ENCODE measurements at places on chromosomes 12 and 14.

- DNase-seq = no peak
Observed at GRCh38 chr12:6928703-6929407, 1.1 kb downstream of the ATN1 start.

DNA sequence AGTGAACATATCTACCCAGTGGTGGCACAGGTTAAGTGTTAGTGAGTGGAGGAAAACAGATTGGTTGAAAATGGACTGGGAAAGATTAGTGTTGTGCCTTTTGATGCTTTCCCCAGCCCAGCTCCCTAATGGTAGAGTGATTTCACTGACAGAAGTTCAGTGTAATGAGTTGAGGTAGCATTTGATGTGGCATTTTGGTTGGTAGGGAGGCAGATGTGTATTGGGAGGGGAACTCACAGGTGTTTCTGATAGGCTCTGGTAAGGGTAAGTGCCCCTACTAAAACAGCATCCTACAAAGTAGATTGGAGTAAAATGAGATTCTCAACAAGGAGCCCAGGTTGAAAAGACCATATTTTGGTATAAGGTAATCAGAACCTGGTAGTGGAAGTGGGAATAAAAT is 4.2 kb downstream of the TBK1 start:
- no peak for DNase-seq

DNA sequence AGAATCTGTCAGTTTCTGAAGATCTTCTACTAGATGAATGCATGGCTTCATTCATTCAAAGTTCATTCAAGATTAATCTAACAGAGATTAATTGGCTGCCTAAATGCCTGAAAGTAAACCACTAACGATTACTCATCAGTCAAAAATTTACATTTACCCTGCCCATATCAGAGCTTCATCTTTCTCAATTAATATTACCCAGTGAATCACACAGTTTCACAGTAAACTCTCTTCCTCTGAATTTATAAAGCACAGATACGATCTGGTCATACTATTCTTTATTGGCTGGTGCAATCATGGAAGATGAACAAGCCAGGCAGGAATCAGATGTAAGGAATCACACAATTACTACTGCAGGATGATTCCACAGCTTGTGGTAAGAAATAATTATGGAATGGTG is 377.7 kb downstream of the SLC16A7 start:
- no peak for DNase-seq

DNA sequence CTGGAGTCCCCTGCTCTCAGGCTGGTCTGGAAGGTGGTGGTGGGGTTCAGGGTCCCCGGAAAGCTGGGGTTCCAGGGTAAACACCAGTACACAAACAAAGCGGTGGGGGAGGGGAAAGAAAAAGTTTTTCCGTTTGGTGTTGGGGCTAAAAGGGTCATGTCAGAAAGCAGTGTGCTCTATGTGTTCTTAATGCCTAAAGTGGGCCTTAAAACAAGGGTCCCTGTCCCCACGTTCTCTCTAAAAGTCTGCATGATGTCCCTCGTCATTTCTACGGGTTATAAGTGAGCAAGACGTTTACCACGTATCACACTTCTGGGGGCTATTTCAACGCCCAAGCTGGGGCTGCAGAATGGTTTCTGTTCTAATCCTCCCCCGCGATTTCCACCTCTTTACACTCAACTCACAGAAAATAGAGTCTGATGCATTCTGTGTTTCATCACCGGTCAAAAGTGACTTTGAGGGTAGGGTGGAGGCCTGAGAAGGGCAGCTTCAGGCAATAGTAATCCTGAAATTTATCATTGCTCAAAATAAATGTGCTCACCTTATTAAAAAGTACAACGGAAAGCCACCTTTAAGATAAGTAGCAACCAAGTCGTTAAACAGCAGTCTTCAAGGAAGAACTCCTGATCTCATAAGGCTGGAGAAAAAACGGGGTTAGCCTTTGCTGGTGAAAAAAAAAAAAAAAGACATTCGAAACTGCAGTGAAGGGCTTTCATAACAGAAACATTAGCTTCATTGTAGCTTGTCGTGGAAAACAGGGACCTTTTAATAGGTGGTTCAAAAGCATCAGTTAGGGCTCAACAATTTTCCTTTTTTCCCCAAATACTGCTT is 63.9 kb upstream of the PTGR2 start:
- DNase-seq = no peak

DNA sequence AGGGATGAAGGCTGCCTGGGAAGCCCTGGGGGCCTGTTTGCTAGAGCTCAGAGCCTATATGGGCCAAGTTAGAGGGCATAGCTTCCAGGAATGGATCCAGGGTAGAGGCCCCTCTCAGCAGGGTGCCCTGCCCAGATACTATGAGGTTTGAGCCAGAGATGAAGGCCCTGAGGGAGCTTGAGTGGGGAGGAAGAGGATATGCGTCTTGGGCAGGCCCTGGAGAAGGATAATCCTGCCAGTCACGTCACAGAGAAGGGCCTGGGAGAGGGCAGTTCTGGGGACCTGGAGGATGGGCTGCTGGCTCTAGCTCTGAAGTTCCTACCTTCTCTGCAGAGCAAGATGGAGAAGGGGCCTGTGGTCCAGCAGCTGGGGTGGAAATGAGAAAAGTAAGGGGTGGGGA is 5.9 kb upstream of the CACNB3 start:
- no peak for DNase-seq

DNA sequence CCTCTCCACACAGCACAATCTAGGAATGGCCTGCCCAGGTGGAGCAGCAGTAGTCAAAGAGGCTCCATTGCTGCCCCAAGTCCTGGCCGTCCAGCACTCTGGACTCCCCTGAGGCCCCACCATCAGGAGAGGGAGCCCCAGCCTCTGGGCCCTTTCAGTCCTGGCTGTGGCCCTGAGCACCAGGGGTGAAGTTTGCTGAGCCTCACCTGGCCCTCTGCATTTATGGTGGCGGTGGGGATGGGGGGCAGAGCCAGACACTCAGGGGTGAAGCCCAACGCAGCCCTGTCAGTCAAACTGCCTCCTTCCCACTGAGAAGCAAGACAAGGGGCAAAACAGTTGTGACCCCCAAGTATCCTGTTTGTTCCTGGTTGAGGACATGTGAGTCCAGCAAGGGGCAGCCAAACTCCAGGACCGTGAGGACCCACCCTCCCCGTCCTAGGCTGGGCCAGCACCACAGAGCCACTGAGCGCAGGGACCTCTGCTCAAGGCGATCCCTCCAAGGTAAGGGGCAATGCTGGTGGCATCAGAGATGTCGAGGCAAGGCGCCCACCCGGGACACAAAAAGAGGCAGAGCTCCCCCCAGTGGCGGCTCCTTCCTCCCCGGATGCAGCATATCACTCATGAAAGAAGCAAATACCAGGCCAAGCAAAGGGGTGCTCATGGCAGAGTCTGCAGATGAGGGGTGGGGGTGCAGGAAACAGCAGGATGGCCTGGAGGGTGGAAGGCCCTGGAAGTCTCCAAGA is 4.8 kb upstream of the AMN start:
- DNase-seq = peak; percentile 82

GRCh38 chr14:68576031-68576430 is 216.8 kb downstream of the ZFP36L1 start:
- no peak for DNase-seq

GRCh38 chr12:58681730-58682129 is 238.6 kb downstream of the LRIG3 start:
- no peak for DNase-seq

GRCh38 chr14:51681411-51681810 is 29.7 kb downstream of the FRMD6 start:
- no peak for DNase-seq

GRCh38 chr14:21106498-21107282 is 5.8 kb downstream of the TMEM253 start:
- DNase-seq = peak; percentile 87

DNA sequence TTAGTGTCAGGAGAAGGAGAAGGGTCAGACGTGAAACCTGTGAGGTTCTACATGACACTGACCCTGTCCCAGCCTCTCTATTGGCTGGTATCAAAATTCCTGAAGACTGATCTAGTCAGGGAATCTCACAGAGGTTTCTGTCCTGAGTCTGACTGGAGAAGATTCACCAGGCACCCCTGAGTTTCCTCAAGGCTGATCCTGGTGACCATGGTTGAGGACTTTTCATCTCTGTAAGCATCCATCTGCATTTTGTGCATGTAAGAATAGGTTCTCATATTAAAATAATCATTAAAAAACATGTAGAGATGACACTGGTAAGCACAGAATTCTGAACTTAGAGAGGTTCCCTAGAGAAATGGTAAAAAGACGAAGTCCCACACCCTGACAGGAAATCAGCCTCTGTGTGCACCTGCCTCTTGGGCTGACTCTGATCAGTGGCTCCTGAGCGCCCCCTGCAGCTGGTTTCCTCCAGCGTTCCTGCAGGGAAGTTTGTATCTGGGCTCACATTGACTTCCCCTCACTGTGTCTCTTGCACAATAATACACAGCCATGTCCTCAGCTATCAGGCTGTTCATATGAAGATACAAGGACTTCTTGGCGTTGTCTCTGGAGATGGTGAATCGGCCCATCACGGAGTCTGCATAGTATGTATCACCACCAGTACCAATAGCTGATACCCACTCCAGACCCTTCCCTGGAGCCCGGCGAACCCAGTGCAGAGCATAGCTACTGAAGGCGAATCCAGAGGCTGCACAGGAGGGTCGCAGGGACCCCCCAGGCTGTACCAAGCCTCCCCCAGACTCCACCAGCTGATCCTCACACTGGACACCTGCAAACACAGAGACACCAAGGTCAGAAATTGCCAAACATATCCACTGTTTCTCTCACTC is 991.9 kb downstream of the TMEM121 start:
- DNase-seq = no peak

DNA sequence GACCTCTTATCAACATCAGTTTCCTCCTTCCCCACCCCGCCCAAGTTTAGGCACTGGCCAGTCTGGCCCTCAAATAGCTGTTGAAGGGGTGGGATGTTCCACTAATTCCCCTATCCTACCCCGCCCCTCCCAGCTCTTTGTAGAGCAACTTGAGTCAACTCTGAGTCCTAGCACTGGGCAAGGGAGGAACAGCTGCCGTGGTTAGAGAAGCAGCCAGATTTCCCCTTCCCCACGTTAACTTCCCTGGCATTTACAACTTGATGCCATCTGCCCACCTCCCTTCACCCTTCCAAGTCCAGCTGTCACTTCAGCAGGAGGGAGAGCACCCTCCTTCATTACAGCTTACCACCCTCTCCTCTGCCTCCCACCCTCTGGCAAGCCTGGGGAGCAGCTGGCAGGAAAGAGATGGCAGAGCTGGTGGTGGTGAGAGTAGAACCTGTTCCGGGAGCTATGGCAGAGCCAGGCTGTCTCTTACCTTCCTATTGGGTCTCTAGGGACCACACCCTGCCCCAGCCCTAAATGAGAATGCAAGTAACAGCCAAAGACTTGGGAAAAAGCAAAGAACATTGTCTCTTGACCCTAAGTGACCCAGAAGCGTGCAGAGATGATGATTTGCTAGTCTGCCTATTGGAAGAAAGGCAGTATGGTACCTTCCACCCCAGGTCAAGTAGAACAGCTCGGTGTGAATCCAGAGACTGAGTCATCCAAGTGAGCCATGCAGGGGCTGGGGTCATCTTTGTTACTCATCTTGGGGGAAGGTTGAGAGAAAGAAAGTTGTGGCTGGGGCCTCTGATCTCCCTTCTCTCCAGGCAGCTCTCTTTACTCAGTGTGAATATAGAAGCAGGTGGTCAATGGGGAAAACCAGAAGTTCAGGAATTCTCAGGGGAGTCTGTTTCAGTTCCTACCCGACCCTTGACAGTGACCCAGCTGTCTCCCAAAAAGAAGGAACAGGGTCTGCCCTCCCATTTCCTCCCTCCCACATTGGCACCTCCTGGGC is 1.5 kb downstream of the BLOC1S1 start:
- DNase-seq = peak; percentile 10

GRCh38 chr14:25032092-25032784 is 17.7 kb downstream of the STXBP6 start:
- DNase-seq = no peak

GRCh38 chr12:51819736-51820525 is 28.6 kb downstream of the FIGNL2 start:
- DNase-seq = no peak

- DNase-seq = no peak
Observed at GRCh38 chr14:58755031-58755925, 117.5 kb downstream of the DACT1 start.

DNA sequence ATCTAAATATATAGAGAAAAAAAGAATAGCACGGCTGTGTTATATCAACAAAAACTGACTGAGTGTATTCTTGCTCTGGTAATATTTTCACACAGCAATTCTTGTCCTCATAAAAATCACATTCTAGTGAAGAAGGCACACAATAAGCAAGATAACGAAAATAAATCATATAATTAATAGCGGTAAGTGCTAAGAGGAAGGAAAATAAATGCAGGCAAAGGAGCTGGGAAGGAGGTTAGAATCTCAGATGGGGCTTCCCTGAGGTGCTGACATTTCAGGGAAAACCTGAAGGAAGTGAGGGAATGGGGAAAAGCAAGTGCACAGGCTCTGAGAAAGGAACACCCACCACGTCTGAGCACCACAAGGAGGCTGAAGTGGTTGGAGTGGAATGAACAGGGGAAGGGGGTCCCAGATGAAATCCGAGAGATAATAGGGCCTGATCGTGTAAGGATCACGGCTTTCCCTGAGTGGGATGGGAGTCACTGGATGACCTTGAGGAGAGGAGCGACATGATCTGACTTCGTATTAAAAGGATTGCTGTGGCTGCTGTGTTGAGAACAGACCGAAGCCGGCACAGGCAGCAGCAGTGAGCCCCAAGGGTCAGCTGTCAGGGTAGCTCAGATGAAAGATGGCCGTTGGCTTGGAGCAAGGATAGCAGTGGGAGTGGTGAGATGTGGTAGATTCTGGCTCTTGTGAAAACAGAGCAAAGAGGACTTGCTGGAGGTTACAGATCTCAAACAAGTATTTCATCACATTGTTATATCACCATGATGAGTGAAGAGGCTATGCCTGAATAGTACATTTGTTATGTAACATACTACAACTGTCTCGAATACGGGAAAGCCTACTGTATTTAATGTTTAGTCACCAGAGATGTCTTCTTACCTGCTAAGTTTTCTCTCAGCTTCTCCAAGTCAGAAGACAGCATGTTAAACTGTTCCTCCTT is 67.1 kb upstream of the VPS33A start:
- DNase-seq = no peak

GRCh38 chr14:61285364-61285763 is 4.2 kb upstream of the TMEM30B start:
- DNase-seq = no peak

- no peak for DNase-seq
Observed at GRCh38 chr12:33988913-33989312, 33.4 kb upstream of the ALG10 start.

DNA sequence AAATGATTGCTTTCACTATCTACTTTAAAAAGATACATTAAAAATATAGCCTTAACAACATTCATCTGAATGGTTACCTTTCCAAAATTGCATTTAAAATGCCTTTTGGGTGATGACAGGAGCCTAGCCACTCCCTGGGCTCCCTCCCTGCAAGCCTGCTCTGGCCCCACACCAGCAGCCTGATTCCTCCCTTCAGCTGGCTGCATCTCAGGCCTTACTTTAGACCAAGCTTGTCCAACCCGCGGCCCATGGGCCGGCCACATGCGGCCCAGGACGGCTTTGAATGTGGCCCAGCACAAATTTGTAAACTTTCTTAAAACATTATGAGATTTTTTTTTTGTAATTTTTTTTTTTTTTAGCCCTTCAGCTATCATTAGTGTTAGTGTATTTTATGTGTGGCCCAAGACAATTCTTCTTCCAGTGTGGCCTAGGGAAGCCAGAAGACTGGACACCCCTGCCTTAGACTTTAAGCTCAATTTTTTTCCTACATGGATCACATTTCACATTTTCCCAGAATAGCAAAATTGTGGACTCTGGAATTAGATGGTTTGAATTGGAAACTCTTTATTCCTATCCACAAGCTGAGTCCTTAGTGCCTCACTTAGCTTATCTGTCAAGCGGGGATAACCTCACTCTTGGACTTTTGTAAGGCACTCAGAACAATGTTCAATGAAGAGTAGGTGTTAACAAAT is 124.4 kb downstream of the MYRFL start:
- DNase-seq = no peak

GRCh38 chr14:94143711-94144110 is 14.3 kb upstream of the IFI27L2 start:
- no peak for DNase-seq
